ENCODE measurements at places on chromosomes 1 and 21.
A peak's percentile ranks its signal among the peaks of the same experiment; 100 is the strongest.

- no peak for DNase-seq
These were observed 1089.8 kb upstream of the NCAM2 start for GRCh38 chr21:19908390-19908789.

GRCh38 chr1:178870944-178871343 lies at the start of gene ANGPTL1:
ANGPTL1 (minus strand) TSS chr1:178871077; CDS start chr1:178865776, 5,301 bp downstream.
- peak; percentile 42 for DNase-seq

DNA sequence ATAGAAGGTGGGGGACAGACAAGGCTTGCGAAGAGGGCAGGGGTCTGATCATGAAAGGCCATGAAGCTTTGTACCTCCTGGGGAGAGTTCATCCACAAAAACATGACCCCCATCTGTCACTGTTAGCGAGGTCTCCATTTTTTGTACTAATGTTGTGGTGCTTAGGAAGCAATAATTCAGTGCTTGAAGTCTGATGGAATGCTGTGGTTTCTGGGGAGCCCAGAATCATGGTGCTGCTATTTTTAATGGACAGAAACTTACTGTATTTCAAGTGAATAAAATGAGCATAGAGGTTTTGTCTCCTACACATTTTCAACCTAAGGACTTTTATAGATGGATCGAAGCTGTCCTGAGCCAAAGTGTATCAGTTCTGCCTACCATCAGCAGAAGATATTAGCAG lies 28.2 kb upstream of the RGL1 start:
- DNase-seq: no peak

DNA sequence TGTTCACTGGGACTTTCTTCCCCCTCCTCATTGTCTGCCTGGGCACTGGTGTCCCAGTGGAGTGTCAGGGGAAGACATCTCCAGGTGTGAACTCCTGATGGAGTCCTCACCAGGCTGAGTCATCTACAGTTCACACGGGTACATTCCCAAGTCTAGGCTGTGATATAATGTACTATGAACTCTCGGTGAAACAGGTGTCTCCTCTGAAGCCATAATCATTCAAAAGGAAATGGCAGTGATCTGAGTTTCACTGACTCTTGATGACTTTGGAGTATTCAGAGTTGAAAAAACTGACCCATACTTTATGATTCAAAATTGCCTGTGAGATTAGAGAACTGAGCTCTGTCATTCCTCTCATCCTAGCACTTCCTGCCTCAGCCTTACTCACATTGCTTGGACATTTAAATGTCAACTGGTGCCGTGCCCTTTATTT lies 9.1 kb downstream of the LAMC2 start:
- no peak for DNase-seq

- no peak for DNase-seq
These were observed 411.6 kb upstream of the NEGR1 start for GRCh38 chr1:72693899-72694298.

GRCh38 chr1:38489844-38490270 lies 369.7 kb downstream of the RRAGC start:
- no peak for DNase-seq

DNA sequence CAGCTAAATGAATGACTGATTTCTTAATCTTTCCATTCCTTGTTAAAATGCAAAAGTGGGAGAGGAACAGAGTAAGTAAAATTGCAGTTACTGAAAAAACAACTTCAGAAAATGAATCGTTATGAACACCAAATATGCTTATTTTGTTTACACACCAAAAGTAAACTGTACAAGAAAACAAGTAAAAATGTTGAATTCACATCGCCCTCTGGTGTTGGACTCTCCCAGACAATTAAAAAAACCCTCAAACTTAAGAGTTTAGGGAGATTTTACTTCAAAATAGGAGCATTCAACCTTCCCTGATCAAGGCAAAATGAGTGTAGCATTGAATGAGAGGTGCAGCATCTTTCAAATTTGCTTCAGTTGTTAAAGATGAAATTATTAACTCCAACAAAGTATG lies 19.4 kb upstream of the ESRRG start:
- DNase-seq: no peak

GRCh38 chr1:232142403-232143314 lies 487.3 kb downstream of the SIPA1L2 start:
- DNase-seq: peak; percentile 43

DNA sequence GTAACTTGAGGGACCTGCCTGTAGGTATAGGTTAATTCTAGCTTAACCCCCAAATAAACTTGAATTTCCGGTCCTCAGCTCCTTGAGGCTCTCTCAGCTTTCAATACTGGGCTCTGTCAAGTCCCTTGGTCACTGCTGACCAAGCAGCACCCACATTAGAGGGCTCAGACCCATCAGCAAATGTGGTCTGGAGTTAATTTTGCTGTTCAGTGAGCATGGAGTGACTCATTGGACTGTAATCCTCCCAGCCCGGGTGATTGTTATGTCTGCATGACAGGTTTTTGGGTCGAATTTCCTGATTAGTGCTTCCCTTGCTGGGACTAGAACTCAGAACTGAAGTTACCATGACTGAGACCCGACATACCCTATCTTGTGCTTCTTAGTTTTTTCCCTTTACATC lies 130.6 kb downstream of the URB2 start:
- peak; percentile 85 for DNase-seq

DNA sequence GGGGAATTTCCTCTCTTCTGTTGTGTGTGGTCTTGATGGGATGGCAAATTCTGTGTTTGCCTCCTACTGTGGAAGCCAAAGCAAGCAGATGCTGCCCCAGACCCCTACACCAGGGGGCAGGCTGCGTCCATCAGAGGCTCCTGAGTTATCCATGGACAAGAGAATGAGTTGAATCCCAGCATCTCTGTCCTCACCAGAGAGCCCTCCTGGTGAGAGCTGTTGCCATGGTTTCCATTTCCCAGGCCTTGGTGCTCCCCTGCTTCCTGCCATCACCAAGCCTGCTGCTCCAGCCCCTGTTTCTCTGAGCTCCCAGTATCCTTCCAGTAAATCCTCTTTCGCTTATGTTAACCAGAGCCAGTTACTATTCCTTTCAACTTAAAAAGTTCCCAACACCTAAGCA lies 20.4 kb upstream of the GNG12 start:
- peak; percentile 74 for DNase-seq

GRCh38 chr21:42736646-42737350 lies 83.4 kb downstream of the PDE9A start:
- DNase-seq: no peak

- no peak for DNase-seq
These were observed 14.1 kb upstream of the KIAA0040 start for GRCh38 chr1:175206687-175207086.

DNA sequence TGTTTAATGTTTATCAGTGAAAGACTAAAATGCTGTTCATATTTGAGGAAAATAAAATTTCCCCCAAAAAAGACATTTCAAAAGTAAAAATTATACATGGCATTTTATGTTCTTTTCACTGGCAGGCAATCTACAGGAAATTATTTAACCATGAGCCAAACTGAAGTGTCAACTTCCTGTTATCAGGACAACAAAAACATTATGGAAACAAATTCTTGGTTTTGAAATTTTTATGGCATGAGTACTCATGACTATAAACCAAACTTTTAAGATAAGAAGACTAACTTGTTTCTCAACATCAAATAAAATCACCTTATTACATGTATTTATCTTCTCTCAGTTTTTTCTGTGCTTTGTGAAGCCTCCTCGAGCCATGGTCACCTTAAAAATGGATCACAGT lies 698.6 kb downstream of the LTN1 start:
- DNase-seq: peak; percentile 50

GRCh38 chr1:238485912-238486209 lies 595.1 kb upstream of the ZP4 start:
- DNase-seq: no peak

Measured in non-pigmented ciliary epithelial cell (primary cell).